Kidney glomerular epithelial cell (primary cell): ENCODE measurements at places on chromosomes 16 and 17.

DNA sequence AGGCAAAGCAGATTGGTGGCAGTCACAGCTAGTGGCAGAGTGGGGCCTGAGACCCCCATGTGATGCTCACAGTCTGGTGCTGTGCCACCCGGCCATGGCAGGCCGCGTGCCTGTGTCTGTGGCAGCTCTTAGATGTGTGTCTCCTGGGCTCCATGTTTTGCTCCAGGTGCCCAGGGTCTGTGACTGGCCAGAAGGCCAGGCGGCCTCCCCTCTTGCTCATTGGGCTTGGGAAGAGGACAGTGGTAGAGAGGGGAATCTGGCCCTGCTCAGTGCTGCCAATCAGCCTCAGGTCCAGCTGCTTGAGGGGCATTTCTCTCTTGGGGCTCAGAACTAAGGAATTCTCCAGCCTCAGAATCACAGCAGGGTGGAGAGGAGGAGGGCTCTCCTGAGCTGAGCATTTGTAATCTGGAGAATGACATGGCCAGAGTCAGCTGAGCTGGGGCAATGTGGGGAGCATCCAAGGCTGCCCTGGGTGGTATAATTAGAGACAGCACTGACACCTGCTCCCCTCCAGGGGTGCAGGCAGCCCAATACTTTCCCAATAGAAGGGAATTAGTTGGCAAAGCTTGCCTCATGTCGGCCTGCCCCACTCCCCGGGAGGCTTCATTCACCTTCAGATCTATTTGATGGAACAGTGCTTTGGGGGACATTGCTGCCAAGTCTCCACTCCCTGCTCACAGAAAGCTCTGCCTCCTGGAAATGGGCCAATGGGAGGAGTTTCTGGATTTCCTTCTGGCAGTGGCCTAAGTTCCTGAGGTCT is 2.7 kb upstream of the LASP1NB start:
- DNase-seq = peak; percentile 13

DNA sequence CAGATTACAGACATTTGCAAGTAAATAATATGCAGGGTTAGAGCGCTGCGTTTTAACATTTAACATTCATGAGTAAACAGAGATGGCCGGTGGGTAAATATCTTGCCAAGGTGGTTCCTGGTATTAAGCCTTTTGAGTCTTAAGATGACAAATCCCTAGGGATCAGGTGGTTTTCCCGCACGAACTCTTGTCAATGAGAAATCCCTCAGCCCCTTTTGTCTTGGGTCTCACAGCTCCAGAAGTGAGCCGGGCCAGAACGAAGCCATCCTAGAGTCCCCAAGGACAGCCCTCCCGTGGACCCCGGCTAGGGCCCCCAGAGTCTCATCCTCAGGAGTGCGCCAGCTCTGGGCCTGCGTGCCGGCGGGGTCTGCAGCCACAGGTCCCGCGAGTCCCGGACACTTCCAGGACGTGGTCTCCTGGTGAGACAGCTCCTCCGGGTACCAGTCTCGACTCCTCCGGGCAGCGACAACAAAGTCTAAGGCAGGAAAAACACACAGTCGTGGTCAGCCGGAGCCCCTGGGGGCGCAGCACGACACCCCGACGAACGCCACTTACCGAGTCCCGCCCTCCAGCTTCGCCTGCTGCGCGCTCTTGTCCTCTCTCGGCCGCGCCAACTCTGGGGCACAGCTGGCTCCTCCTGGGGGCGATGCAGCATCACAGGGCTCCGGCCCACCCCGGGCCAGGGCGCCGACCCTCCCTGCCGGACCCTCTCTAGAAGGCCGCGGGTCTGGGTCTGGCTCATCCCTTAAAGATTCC is 13.3 kb downstream of the MIS12 start:
- no peak for DNase-seq

DNA sequence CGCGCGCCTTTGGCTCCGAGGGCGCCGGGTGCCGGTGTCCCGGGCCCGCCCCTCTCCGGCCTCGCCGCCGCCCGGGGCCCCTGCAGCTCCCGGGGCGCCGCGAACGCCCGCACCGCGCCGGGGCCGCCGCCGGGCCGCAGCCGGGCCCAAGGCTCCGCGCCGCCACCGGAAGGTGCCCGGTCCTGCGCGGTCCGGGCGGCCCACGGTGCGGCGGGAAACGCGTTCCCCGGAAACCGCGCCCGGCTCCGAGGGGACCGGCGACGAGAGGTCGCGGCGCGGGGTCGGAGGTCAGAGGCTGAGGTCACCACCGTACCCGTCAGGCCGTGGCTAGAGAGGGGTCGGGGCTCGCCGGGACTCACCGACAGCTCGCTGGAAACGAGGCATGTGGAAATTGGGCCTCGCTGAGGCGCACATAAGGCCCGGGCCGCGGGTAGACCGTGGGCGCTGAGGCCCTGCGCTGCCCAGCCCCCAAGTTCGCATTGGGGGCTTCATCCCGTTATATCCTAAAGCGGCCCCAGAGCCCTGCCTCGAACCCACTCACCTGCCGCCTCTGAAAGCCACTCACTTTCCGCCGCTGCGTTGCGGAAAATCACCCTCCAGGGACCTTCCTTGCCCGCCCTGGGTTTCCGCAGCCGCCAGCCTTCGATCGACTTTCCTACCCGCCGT is at the start of gene DUS1L:
Gene DUS1L, minus strand, starts transcription at position 167 of the 666 bp plus-strand sequence. CDS start 745 bp downstream, outside the sequence.
- no peak for DNase-seq

GRCh38 chr16:2966808-2967191 is 2.3 kb upstream of the PAQR4 start:
- no peak for DNase-seq

- peak; percentile 86 for DNase-seq
These were observed at the start of gene NCOR1 for GRCh38 chr17:16215273-16215964. TSS of gene NCOR1 (minus strand) at chr17:16215534. CDS start at chr17:16194569, 20,965 bp downstream.

DNA sequence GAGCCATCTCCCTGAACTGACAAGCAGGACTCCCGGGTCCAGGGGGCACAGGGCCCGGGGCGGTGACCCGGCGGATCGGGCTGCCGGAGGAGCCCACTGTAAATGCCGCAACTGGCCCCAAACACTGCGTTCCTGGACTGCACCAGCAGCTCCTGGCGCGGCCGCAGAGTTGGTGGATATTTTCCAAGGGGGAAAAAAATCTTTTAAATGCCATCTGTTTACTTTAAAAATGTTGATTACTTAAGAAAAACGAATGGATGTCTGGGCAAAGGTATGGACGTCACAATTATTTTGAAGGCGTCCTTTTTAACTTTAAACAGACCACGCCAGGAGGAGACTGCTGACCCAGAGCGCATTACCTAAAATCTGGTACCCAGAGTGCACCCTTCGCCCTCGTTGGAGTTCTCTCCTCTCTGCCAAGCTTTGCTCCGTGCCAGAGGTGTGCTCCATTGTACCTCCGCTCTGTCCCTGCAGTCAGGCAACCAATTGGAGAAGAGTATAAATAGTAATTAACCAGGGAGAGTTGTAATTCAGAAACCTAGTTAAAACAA is 3.4 kb downstream of the HS3ST3B1 start:
- no peak for DNase-seq

GRCh38 chr16:21626659-21627277 is 25.6 kb downstream of the IGSF6 start:
- peak; percentile 33 for DNase-seq

DNA sequence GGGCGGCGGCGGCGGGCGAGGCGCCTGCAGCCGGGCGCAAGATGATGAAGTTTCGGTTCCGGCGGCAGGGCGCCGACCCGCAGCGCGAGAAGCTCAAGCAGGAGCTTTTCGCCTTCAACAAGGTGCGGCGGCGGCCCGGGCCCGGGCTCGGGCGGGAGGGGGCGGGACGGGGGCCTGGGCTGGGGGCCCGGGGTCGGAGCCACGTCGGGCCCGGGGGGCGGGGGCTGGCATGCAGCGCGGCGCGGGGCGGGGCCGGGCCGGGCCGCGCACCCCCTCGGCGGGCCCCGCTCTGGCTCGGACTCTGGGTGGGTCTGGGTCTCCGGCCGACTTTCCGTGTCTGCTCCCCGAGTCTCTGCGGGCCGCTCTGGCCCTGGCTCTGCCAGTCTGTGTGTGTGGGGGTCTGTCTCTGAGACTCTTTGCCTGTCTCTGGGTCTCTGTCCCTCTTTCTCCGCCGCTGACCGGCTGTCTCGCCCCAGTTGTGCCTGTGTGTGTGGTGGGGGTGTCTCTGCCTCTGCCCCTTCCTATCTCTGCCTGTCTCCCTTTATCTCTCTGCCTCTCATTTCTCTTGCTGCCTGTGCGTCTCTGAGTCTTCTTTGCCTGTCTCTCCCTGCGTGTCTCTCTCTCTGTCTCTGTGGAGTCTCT is 328 bp downstream of the LLGL1 start:
- DNase-seq = no peak

- no peak for DNase-seq
These were observed 5.4 kb downstream of the NPLOC4 start for GRCh38 chr17:81631482-81631881.

- DNase-seq = peak; percentile 88
These were observed 11.9 kb upstream of the SP6 start for GRCh38 chr17:47862621-47863440.

DNA sequence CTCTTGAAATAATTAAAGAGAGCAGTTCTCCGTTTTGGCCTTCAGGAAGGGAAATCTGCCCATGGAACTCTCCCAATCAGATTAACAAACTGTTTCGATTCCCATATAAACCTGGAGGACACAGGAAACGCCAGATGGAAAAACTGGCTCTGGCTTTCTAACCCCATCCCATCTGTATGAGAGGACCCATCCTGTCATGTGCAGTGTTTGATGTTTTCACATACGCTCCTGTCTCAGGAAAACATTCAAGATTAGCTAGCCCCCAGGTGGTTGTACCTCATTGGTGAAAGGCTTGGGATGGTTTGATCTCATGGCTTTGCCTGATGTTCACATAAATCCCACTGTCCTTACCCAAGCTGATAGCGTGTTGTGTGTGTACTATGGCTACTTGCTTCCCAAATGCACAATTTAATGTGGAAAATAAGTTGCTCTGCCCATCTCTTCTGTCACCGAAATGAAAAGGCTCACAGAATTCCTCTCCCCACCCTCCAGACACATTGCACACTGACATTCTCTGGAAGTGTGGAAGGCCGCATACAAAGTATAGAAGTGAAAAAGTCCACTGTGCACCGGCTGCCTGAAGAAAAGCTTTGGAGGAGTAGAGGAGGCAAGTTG is 18.2 kb upstream of the ERN1 start:
- no peak for DNase-seq

- no peak for DNase-seq
These were observed 25.8 kb upstream of the STH start for GRCh38 chr17:45973099-45973780.

DNA sequence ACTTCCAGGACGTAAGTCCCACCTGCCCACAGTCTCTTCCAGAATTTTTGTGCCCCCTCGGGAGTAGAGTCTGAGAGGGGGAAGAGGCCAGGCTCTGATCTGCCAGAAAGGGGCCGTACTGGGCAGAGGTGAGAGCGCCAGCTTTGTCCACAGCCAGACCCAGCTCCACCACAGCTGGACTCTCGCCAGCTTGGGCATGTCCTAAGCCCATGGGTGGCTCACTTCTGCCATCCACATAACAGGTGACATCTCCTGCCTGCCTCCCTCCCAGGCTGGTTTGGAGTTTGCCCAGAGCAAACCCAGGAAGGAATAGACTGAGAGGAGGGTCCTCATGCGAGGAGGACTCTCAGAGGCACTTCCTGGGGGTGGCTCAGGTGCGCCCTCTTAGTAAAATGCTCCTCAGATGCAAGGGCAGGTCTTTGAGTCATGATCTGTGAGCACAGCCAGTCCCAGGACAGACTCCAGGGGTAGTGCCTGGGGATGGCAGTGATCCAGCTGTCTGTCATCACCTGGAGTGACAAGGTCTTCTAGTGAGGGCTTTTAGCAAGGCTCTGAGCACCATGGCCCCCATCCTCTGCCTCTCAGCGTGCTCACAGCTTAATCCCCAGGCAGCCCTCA is 89.2 kb downstream of the AMFR start:
- DNase-seq = no peak

DNA sequence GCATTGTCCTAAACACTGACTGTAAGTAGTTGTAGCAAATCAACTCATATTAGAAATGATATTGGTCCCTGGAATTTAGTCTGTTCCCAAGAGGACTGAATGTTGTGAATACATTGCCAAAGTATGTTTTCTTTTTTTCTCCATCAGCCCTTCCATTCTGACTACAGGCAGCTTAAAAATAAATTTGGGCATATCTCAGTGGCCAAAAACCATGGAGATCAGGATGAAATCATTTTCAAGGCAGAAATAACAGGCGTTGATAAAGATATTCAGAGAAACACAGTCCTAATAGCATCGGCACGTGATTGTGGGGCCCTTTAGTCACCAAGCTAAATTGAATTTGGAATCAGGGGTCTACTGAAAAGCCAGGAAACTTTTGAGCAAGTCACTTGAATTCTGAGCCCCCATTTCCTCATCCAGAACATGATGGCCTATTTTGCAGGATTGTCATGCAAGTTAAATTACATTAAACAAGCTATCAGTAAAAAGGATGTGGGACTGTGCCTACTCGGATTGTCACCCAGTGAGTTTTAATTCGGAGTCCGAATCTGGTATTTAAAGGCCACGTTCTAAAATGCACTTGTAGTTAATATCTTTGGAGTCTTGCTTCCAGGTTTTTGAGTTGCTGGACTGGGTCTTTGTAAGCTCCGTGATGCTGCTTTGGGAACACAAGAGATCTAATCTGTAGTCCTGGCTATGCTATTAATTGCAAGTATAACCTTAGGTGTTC is 17.1 kb downstream of the HLF start:
- DNase-seq = no peak

DNA sequence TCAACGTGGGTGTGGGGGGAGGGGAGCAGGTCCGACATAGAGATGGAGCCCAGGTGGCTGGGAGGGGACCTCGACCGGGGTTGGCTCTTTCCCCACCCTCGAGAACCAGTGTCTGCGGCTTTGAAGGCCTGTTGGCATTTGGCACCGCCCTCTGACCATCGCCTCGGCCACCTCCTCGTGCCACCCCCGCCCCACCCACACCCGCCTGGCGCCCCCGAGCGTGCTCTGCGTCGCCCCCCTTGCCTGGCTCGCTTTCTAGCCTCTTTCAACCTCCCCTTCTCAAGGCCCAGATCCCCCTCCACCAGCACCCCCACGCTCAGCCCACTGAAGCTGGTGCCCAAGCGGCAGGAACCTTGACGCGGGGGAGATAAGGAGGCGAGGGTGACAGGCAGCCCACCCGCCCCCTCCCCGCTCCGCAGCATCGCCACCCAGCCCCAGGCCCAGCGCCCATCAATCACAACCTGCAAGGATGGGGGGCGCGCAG is 619 bp downstream of the CACNB1 start:
- DNase-seq = no peak

GRCh38 chr17:76738468-76738850 is 540 bp downstream of the MFSD11 start:
- DNase-seq = no peak

GRCh38 chr16:9603316-9603715 is 511.9 kb downstream of the HAPSTR1 start:
- no peak for DNase-seq
